Activated CD4-positive, alpha-beta T cell treated with anti-CD3 and anti-CD28 coated beads, Interleukin-2, amount 10 ng/mL, durations not matched to agents 24 days and 14 days (primary cell): ENCODE measurements at places on chromosomes 16 and 17. TPM values are rescaled to one million over a fixed set of nuclear protein-coding genes. Genes with fewer than 3 reads are reported as not detected.

GRCh38 chr16:740764-741505 lies at the start of gene CIAO3:
Gene CIAO3, minus strand, starts transcription at chr16:740997. Its CDS starts 12 bp downstream, at chr16:740985.
- DNase-seq: peak; percentile 98

GRCh38 chr17:69761011-69761410 lies 314.0 kb upstream of the KCNJ16 start:
- no peak for DNase-seq

GRCh38 chr17:41579484-41580243 lies 7.0 kb downstream of the KRT14 start:
- peak; percentile 94 for DNase-seq

GRCh38 chr17:41825175-41825845 lies 10.7 kb downstream of the NT5C3B start:
- no peak for DNase-seq

- no peak for DNase-seq
These were observed 77.8 kb upstream of the NOL11 start for GRCh38 chr17:67639979-67640378.

GRCh38 chr16:17510567-17510966 lies 39.8 kb upstream of the XYLT1 start:
- DNase-seq: no peak

GRCh38 chr16:3468501-3468900 lies 25.0 kb downstream of the NAA60 start:
- no peak for DNase-seq

DNA sequence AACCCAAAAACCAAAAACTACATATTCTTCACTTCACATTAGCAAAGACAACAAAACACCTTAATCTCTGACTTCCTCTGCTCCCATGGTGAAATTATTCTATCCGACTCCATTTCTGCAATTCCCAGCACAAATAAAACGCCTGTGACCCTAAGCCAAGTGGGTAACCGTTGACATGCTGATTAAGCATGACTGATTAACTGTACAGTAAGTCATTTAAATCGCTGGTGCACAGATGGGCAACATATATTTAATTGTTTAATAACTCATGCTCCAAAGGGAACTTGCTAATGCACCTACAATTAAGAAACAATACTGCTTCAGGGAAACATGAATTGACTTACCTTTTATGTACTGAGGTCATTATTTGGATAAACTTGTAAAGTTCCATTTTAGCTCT lies 436.7 kb downstream of the KIF2B start:
- DNase-seq: no peak

DNA sequence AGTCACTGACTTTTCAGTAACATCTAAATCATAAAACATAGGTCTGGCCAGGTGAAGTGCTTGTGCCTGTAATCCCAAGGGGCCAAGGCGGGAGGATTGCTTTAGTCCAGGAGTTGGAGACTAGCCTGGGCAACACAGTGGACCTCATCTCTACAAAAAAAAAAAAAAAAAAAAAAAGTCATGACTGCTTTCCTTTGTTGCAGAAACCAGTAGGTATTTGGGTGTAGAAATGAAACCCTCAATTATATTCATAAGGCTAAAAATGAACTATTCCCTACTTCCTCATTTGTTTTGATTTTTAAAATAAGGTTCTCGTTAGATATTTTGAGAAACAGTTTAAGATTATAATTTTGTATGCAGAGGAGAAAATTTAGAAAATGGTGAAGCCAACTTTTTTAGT lies 26.0 kb downstream of the PITPNC1 start:
- DNase-seq: no peak

- no peak for DNase-seq
These were observed 113.3 kb downstream of the VPS53 start for GRCh38 chr17:601244-601925.

DNA sequence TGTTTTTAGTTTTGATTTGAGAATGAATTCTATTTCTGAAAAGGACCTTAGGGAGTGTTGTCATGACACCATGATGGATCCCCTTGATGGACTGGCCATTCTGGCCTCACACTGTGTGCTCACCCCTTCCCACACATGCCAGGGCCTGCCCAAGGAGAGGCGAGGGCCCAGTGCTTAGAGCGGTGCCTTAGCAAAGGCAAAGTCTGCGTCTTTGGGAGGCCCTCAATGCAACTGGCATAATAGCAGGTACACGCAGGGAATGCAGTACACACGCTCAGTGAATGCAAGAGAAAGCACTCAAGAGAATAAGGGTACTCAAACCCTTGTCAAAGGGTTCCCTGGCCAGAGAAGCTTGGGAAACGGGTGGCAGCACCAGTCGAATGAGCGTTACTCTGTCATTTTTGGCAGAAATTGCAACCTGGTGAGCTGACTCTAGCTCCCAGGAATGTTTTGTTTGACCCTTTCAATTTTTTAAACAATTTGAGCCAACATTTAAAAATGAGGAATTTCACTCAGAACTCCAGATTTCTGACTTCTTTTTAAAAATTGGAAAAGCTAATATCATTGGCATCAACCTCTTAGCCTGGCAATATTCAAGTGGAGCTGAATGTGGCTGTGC lies 32.1 kb downstream of the NKD1 start:
- no peak for DNase-seq

DNA sequence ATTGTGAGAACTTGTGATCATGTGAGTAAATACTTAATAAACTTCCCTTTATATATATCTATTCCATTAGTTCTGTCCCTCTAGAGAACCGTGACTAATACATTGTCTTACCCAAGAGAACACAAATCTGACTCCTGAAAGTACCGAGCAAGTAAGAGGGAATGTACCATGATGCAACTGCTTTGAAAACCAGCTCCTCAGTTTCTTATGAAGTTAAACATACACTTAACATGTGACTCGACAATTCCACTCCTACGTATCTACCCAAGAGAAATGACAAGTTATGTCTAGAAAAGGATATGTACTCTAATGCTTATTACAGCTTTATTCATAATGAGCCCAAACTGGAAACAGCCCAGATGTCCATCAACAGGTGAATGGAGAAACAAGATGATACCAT lies 8.8 kb upstream of the GJD3 start:
- DNase-seq: no peak

DNA sequence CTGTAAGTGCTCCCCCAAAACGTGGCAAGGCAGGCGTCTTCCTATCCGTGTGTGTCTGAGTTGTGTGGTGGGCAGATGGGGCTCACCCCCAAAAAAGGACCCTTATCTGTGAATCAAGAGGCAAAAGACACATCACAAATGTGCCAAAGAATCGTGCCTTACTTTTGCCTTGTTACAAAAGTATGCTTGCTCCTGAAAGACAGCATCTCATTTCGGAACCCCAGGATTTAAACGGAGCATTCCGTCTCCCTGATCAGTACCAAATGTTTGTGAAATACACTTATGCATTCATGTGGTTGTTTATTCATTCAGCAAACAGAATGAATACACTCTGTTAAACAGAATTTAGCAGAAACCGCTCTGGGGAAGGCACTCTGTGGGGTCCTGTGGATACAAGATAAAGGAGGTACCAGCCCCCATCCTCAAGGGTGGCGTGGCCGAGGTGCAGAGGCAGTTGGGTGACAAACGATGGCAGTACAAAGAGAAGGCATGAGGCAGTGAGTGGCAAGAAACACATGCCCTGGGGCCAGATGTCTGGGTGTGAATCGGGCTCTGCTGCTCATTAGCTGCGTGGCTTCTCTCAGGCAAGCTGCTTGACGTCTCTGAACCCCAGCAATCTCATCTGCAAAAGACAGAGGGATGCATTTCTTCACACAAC lies 654 bp downstream of the WFDC1 start:
- no peak for DNase-seq

- DNase-seq: no peak
These were observed 408.9 kb downstream of the PMP22 start for GRCh38 chr17:14856176-14856575.

DNA sequence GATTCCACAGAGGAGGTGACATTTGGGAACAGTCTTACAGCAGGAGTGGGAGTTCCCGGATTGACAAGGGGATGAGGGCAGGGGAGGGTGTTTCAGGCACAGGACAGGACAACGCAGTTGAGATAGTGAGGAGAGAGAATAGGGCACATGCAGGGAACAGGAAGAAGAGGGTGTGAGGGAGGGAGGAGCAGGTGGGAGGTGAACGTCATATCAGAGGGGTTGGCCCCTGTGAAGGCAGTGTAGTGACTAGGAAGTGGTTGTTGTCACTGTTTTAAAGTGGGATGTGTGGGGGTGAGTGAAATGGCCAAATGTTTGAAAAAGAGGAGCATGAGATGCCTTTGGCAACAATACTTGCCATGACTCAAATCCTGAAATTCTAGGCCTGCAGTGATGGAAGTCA lies 12.2 kb downstream of the PRKCB start:
- DNase-seq: peak; percentile 82

- DNase-seq: no peak
These were observed 2.3 kb downstream of the BANP start for GRCh38 chr16:87953308-87954215.

DNA sequence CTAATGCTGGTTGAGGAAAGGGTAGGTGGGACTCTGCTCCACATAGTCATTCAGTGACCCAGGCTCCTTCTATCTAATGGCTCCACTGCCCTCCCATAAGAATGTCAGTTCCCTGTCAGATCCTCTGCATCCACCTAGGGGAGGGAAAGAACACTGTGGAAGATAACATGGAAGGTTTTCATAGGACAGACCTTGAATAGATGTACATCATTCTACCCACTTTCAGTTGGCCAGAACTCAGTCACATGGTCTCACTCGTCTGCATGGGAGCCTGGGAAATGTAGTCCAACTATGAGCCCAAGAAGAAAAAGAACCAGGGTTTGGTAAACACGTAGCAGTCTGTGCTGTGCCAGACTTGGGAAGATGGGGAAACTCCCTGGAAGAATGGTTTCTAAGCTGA lies 27.1 kb upstream of the SCNN1B start:
- no peak for DNase-seq

DNA sequence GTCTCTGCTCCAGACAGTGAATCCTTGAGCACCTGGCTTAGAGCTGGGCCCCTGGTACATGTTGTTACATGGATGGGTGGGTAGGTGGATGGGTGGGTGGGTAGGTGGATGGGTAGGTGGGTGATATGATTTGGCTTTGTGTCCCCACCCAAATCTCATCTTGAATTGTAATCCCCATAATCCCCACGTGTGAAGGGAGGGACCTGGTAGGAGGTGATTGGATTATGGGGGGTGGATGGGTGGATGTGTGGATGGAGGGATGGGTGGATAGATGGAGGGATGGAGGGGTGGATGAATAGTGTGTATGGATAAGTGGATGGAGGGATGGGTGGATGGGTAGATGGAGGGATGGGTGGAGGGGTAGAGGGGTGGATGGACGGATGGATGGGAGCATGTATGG lies 26.6 kb upstream of the NPTX1 start:
- DNase-seq: no peak

DNA sequence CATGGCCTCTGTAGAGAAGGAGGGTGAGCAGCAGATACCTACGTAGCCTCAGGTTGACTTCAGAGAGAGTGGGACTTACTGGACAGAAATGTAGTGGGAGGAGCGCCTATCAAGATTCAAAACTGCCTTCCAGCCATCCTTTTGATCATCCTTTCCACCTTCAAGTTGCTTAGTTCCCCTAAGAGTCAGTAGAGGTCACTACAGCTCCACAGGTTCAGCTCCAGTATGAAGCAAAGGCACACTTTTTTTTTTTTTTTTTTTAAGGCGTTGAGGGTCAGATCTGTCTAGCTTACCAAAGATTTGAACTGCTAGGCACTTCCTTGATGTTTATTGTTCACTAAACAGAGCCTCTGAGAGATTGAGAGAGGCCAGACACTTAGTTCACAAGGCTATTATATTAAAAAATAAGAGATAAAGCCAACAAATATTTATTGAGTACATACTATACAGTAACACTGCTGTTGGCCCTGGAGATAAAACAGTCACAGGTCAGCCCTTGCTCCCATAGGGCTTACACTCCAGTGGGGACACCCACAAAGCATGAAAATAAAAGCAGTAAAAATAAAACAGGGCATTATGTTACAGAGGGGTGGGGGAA lies 3.1 kb downstream of the RNF227 start:
- DNase-seq: peak; percentile 88

- no peak for DNase-seq
These were observed 1.9 kb downstream of the GTF3C1 start for GRCh38 chr16:27547851-27548250.

GRCh38 chr16:51433599-51433998 lies 282.5 kb upstream of the SALL1 start:
- DNase-seq: no peak

Gene IL32
- 918 and 934 TPM in 2 replicates for total RNA-seq

Gene AURKB
- total RNA-seq: 92.3 and 101 TPM in 2 replicates

Gene CAPNS2
- total RNA-seq: not detected in 2 replicates

Gene SPATA22
- total RNA-seq: not detected in 2 replicates

Gene FA2H
- total RNA-seq: not detected in 2 replicates

Gene PPL
- not detected in 2 replicates for total RNA-seq

Gene CETP
- total RNA-seq: not detected in 2 replicates

Gene MAPT
- 0.37 and 0.47 TPM in 2 replicates for total RNA-seq

Gene ITGAD
- not detected in 2 replicates for total RNA-seq

Gene MRM1
- total RNA-seq: 25.1 and 26.8 TPM in 2 replicates

Gene LRRC37A3
- total RNA-seq: 8.3 and 12.8 TPM in 2 replicates

Gene POLG2
- 36.3 and 37.1 TPM in 2 replicates for total RNA-seq

Gene PCGF2
- total RNA-seq: 4.7 and 5.5 TPM in 2 replicates

Gene HLF
- 0.92 and 1.3 TPM in 2 replicates for total RNA-seq

Gene CENPV
- 52.8 and 53.0 TPM in 2 replicates for total RNA-seq

Gene CCL4
- 351 and 370 TPM in 2 replicates for total RNA-seq

Gene SPATA32
- total RNA-seq: 0.28 and 0.40 TPM in 2 replicates

Gene EME1
- total RNA-seq: 30.7 and 35.4 TPM in 2 replicates

Gene MYO15A
- 0.38 and 0.70 TPM in 2 replicates for total RNA-seq
